ENCODE measurements at places on chromosomes 2 and 18.

GRCh38 chr2:74762789-74763188 lies 71.1 kb upstream of the HK2 start:
- DNase-seq, result no peak

DNA sequence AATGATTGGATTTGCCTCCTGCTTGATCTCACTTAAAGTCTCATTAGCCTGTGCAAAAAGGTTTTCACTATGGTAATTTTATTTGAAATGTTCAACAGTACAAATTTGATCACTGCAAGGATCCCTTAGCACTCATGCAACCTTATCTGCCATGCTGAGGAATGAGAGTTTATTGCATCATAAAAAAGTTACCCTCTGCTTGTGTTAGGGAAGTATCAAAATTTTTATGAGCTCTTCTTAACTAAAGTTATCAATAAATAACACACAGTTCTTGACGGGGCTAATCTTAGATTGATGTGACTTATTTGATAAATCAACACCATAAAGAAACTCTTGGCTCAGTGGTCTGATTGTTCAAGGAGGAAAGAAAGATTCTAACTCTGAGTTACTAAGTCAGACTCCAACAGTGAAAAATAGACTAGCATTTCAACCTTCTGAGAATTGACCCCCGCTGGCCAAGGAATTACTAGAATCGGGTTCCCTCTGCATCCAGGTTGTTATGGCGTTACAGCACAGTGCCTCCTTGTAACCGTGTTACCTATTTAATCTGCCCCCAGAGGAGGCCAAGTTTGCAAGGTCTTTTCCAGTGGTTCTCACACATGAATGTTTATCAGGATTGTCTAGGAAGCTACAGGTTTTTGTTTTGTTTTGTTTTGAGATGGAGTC lies 259.7 kb downstream of the CDCA7 start:
- DNase-seq, result no peak

- DNase-seq, result no peak
These were observed 171.0 kb upstream of the SIX3 start for GRCh38 chr2:44770221-44771195.

GRCh38 chr2:72716601-72717000 lies 109.2 kb downstream of the EXOC6B start:
- DNase-seq, result no peak

GRCh38 chr18:11994703-11995444 lies 13.6 kb downstream of the IMPA2 start:
- no peak for DNase-seq

DNA sequence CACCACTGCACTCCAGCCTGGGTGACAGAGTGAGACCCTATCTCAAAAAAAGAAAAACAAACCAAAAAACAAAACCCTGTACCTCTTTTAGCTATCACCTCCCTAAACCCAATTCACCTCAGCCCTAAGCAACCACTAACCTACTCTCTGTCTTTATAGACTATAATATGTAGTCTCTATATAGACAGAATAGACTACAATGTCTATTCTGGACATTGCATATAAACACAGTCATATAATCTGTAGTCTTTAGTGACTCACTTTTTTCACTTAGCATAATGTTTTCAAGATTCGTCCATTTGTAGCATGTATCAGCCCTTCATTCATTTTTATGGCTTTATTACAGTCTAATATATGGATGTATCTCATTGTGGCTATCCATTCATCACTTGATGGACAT lies 37.2 kb upstream of the MRPL33 start:
- DNase-seq, result no peak

GRCh38 chr2:102668171-102668570 lies 48.8 kb downstream of the SLC9A2 start:
- DNase-seq, result no peak

DNA sequence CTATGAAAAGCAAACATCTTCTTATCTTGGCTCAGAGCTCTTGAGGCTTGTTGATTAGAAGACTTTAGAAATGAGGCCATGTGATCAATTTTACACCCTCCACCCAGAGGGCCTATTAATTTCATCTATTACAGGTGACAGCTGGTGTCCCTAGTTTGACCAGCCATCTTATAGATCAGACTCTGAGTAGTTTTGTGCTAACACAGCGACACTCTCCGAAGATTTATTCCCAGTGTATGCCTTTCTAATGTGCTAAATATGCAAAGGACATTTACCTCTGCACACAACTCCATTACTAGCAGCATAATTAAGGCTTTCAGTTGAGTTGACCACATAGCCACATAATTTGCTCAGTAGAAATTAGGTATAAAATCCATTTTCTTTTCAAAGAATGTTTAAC lies 2.6 kb upstream of the RFX8 start:
- no peak for DNase-seq

- DNase-seq, result no peak
These were observed 19.0 kb downstream of the ACVR2A start for GRCh38 chr2:147863835-147864234.

DNA sequence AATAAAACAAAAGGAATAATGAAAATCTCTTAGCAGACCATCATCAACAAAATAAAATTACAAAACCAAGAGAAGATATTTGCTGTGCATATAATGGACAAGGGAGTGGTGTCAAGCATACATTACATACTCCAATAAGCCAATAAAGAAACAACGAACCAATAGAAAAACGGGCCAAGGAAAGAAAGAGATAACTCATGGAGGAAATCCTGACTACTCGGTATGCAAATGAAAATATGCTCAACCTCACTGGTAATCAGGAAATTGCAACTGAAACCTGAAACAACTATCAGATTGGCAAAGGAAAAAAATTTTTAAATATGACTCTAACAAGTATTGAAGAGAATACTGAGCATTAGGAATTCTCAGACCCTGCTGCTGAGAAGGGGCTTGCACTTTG lies 84.7 kb downstream of the BCL2 start:
- DNase-seq, result no peak

DNA sequence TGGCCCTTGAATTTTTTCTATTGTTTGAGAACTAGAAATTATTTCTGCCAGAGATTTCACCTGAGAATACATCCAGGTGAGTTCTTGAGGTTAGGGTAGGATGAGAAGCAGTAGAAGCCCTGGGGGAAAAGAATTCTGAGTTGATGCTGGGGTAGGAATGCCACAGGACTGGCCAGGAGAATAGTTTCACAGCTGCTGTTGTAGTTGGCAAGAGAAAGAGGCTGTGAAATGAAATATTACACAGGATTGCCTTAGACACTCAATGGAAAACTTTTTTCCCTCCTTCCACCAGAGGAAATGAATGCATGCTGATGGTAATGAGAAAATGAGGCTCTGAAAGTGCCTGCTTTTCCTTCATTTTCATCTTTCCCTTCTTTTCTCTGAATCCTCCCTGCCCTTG lies 54.6 kb downstream of the PRKCE start:
- no peak for DNase-seq

- DNase-seq, result no peak
These were observed 1.4 kb downstream of the DOCK10 start for GRCh38 chr2:225040856-225041206.

DNA sequence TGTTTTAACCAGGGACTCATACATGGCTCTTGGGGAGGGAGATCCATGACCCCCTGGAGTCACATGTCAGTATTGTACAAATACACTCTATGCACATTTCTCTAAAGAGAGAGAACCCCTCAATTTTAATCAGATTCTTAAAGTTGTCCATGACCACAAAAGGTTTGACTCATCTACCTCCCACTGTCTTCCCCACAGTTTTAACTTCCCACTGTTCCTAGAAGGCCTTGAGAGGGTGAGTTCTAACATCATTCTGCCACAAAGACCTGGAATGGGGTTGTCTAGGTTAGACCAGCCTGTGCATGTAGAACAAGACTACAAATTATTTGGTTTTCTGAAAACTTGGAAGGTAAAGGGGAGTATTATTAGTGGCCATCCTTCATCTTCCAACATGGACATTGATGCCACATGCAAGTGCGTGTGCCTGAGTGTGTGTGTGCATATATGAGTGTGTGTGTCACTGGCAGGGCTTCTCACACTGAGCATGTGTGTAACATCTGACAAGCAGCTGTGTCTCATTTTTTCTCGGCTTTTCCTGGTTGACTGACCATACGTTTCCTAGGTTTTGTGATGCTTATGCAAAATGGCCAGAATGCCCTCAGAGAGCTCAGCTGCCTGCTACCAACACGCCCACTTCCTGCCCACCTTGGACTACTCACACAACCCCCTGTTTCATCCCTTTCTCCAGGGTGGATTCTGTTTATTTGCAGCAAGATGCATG lies 94.6 kb upstream of the LGALSL start:
- no peak for DNase-seq

DNA sequence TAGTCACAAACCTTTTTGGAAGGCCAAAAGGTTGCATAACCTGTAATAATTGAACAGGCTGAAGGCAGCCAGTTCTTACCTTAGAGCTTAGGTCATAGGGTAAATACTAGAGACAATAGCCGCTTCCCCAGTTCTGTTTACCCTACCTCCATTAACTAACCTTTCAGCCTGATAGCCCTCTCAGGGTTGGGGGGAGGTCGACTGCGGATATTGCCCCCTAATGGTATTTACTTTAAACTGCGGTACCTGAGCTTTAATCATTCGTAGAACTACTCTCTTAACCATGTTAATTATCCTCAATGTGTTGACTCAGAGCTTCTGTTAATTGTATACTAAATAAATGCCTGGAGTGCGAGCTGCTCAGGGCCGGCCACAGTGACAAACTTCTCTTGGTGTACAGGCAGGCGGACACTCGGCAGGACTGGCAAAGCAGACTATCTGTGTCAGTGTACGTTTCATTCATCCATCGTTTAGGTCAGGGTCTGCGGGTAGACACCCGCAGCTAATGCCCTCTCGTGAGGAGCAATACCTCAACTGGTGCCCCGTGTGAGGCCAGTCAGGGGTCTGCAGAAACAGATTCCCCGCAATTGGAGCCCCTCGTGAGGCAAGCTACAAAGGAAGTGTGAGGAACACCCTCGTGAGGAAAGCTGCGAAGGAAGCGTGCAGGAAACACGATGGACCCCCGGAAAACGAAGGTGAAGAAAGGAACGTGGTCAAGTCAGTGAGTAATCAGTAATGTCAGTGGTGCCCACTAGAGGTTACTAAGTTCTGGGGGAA lies 115.3 kb upstream of the SCN7A start:
- DNase-seq, result no peak

DNA sequence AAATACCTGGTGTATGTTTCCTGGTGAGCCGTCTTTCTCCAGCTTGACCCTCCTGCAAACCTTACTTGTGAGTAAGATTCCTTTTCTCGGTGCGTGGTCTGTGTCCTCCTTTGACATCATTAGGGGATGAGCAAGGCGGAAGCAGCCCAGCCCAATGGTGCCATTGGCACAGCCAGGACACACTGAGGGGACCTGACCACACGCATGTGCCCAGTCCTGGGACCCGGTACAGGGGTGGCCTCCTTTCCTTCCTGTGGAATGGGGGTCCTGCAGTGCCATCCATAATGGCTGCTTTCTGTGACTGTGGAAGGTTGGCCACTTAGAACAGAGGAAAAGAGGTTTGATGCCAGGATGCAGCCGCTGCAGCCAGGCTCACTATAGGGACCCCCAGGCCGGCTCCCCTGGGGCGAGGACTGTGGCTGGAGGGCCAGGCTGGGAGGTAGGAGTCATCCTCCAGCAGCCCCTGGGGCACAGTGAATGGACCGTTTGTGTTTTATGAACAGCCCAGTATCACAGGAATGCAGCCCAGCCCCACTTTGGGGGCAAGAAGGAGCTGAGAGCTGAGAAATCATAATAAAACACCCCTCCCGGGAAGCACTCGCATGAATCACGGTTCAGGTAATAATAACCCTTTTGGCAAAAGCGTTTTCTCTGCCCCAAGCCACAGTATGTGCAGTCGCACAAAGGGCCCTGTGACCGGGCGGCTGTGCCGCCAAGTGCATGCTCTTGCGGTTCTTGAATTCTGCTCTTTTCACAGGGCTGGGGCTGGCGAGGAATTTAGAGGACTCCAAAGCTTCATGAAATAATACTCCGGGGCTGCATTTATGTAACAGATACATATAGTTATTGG lies 73.2 kb downstream of the ASB1 start:
- DNase-seq, result no peak

DNA sequence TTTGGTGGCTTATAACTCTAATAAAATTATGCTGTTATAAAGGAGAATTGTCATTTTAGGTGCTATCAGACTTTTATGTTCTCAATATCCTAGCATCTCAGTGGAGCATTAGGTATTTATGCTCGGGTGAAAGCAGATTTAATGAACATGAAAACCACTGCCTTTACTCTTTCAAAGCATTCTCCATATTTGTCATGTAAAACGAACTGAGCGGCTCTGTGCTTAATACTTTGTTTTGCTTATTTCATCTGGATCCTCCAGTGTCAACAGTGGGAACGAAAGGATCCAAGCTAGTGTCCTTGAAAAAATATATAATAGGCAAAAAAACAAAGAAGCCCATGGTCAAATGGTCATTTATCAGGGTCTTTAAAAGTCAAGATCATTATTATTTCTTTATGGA lies 53.5 kb downstream of the THSD7B start:
- no peak for DNase-seq

DNA sequence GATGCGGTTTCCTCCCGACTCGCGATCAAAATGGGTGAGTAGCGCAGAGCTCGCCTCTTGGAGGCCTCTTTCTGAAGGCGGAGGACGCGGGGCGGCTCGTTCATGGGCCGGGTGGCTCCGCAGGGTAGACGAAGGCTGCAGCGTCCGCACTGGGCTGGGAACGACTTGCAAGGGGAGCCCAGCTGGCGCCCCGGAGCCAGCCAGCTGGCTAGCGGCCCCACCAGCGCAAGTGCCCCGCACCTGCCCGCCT lies 328 bp upstream of the PASK start:
- no peak for DNase-seq

DNA sequence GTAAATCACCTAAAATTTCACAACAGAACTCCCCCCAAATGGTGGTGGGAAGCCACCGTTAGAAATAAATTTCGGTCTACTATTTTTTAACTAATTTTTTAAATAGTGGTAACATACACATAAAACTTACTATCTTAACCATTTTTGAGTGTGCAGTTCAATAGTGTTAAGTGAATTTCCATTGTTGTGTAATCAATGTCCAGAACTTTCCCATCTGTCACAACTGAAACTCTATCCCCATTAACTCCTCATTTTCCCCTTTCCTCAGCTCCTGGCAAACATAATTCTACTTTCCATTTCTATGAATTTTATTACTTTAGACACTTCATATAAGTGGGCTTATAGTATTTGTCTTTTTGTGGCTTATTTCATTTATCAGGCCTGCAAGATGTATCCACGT lies 34.1 kb upstream of the HNMT start:
- no peak for DNase-seq

DNA sequence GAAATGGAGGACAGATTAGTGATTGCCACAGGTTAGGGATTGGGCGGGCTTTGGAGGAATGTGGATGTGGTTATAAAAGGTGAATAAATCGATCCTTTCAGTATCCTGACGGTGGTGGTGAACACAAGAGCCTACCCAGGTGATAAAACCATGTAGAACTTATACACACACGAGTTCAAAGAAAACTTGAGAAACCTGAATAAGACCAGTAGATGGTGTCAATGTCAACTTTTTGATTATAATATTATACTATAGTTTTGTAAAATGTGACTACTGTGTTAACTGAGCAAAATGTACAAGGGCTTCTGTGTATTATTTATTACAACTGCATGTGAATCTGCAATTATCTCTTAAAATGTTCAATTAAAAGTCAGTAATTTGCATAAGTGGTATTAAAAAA lies 136.3 kb downstream of the ERBB4 start:
- no peak for DNase-seq

- DNase-seq, result no peak
These were observed 145.5 kb upstream of the LYPD1 start for GRCh38 chr2:132815516-132815915.

GRCh38 chr2:65960953-65961352 lies 474.0 kb upstream of the MEIS1 start:
- no peak for DNase-seq
